ENCODE measurements at places on chromosomes 2 and 18.

DNA sequence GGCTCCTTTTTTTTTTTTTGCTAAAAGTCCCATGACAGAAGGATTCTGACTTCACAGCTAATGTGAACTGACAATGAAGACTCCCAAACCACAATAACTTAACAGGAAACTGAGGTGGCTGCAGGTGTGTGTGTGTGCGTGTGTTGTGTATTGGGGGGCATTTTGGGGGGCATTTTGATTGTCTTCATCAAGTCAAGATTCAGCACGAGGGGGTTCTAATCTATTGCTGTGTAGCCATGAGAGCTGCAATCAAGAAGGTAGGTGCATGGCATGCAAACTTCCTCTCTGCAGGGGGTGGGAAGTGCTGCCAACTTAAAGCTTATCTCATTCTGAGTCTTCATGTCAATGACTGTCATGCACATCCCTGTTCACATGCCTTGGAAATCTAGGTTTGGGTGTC is 25.2 kb downstream of the SPRED2 start:
- DNase-seq = no peak

- no peak for DNase-seq
These were observed 76.9 kb downstream of the MYT1L start for GRCh38 chr2:2254206-2254605.

GRCh38 chr2:122755281-122755780 is 999.9 kb downstream of the TSN start:
- DNase-seq = no peak

- DNase-seq = no peak
These were observed 602.2 kb downstream of the XIRP2 start for GRCh38 chr2:167490455-167490854.

DNA sequence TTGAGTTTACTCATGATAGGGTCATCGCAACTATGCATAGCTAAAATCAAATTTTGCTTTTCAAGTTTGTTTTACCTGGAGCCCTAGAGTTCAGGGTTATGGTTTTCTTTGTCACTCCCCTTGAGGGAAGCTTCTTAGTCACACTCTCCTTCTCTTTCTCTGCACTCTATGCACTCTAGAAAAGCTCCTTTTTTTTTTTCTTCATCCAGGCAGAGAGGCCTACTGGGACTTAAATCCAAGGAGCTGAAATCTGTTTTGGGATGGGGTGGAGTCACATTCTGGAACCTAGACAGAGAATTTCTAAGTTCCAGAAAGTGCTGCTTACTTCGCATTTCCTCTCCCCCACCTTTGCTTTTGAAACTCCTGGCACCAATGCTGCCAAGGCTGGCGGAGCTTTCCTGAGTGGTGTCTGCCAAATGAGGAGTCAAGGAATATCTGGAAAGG is 19.1 kb upstream of the IL18R1 start:
- DNase-seq = no peak

GRCh38 chr18:40878371-40878770 is 1076.7 kb upstream of the PIK3C3 start:
- DNase-seq = no peak

DNA sequence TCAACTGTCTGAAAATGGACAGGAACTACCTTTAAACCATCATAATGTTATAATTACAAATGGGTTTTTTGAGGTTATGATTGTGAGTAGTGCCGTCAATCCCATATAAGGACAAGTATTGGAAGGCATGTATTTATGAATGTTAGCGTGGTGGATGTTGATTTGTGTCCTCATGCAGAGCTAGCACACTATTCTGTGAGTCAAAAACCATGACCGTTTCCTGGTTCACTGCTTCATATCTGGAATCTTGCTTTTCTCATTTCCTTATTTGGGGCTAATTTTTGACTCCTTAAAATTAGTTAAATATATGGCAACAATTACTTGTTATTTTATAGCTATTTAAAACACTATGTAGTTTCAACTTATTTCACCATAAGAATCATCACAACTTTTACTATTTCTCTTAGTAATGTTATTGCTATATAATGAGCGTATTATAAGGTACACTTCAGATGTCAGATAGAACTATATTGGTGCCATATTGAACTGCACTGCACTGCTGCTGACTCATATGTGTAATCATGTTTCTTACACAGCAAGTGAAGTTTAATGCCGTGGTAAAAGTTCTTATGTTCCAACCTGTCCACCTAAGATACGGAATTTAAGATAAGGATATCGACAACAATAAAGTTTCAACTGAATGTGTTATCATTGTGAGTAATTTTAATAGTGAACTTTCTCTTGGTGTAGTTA is 192.8 kb downstream of the PTGR3 start:
- DNase-seq = no peak

GRCh38 chr2:215052810-215053209 is 85.6 kb downstream of the ABCA12 start:
- no peak for DNase-seq

DNA sequence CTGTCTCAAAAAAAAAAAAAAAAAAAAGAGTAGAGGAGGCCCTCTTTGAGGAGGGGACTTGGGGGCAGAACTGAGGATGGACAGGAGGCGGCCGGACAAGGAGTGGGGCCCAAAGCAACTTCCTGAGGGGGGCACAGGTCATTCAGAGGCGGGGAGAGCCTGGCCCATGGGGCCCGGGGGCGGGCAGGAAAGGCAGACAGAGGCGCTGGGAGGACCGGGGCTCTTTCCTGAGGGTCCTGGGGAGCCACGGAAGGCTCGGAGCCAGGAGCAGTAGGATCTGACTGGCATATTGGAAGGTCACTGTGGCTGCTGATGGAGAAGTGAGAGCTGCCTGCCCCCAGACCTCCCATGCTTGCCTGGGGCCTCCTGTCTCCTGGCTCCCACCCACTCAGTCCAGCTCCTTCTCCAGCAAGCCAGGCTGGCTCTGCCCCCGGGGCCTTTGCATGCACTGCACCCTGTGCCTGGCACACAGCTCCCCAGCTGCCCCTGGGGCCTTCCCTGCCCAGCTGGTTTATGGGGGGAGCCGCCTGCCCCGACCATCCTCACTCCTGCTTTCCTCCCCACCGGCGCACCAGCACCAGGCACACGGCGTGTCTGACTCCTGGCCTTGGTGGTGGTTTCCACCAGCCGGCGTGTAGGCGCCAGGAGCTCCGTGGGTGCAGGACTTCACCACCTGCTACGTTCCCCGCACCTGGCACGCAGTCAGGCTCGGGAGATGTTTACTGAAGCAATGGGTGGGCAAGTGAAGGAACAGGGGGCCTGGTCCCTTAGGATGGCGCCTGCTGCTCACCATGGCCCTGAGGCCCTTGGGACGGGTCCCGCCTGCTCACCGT is 5.6 kb downstream of the ESPNL start:
- no peak for DNase-seq

DNA sequence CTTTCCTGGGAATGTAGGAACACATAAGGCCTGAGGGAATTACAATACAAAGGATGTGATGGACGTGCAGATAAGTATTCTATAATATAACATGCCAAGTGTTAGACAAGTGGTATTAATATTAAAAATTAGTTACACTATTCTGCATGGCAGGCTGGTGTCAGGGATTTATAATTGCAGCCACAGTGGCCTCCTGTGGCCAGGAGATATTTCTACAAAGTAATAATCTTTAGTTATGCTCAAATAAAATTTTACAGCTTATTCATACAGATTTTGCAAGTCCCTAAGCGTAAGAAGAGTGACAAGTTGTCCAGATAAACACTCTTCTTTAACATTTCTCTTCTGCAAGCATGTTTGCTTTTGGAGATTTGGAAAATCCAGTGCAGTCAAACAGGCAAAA is 90.4 kb upstream of the CBLN2 start:
- no peak for DNase-seq

DNA sequence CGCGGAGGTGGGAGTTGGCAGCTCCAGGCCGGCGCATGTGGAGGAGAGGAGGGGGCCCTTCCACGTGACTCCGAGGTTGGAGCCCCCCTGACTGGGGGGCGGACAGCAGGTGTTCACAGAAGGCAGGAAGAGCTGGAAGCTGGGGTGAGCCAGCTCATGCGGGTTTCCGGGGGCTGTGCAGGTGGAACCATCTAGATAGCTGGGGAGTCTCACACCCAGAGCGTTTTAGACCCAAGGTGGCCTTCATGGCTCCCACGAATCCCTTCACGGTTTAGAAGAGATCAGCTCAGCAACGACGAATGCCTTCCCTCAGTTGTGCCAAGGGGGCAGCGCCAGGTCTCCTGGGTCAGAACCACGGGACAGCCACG is 740.5 kb upstream of the SALL3 start:
- DNase-seq = no peak

DNA sequence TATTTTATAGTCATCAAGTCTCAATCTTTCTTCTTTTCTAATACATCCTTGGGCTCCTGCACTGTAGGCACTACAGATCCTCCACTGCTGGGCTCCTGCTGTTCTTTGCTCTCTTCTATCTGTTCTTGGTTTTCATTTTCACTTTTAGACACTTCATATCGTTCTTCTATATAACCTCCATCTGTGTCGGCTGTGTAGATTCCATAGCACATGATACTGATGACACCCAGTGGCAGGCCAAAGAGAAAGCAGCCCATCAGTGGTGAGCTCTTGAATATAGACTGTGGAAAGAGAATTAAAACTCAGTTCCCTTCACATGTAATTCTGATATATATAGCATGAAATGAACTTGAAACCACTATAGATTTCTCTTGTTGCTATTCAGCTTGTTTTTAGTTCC is 38.0 kb downstream of the TMX3 start:
- no peak for DNase-seq

- peak; percentile 3 for DNase-seq
These were observed 14.7 kb upstream of the PUM2 start for GRCh38 chr2:20365249-20365817.

GRCh38 chr18:36628435-36629137 is 200.2 kb downstream of the TPGS2 start:
- no peak for DNase-seq

DNA sequence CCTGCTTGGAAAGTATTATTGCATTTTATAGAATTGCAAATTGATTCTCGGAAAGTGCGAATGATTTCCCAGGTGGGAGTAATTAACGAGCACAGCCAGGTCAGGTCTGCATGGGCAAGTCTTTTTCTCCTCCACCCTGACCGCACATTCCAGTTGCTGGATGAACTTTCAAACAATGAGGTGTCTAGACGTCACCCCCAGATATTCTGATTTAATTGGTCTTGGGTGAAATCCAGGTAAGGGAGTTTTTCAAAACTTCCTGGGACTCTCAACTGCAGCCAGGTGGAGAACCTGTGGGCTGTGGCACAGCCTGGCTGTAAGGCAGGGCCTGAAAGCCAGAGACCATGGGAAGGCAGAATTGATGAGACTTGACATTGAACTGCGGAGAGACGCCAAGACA is 15.9 kb upstream of the RNF152 start:
- no peak for DNase-seq

GRCh38 chr2:30145826-30146336 is 926 bp upstream of the YPEL5 start:
- DNase-seq = no peak

GRCh38 chr2:157572725-157573124 is 55.9 kb downstream of the ACVR1C start:
- peak; percentile 18 for DNase-seq

GRCh38 chr2:61946666-61947065 is 41.2 kb downstream of the COMMD1 start:
- no peak for DNase-seq

- DNase-seq = no peak
These were observed 14.9 kb upstream of the SERPINB2 start for GRCh38 chr18:63872586-63872985.

GRCh38 chr2:103809941-103810441 is 1043.9 kb upstream of the POU3F3 start:
- no peak for DNase-seq

GRCh38 chr2:22795287-22795866 is 589.6 kb upstream of the KLHL29 start:
- no peak for DNase-seq

GRCh38 chr2:145736871-145737270 is 1217.0 kb upstream of the ZEB2 start:
- no peak for DNase-seq

Measured in Caco-2 (cell line).